NCI-H1436 treated with DMSO at 0.1 percent for 48 hours (cell line): ENCODE measurements at places on chromosomes 16 and 17.

DNA sequence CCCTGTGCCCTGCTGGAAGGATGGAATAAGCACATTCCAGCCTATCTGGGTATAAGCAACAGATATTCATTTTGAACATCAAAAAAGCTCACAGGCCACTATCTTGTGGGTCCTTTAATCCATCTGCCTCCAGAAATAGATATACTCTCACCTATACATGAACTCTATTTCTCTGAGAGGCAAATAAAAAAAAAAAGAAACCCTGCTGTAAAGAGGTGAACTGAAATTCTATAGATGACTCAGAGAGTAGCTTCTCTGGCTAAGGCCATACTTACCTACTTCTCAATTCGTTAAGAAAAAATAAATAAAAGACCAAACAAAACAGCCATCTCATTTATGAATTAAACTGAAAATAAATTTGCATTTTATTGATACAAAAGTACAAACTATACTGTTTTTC lies 86.3 kb downstream of the DYNLRB2 start:
- DNase-seq, result no peak

DNA sequence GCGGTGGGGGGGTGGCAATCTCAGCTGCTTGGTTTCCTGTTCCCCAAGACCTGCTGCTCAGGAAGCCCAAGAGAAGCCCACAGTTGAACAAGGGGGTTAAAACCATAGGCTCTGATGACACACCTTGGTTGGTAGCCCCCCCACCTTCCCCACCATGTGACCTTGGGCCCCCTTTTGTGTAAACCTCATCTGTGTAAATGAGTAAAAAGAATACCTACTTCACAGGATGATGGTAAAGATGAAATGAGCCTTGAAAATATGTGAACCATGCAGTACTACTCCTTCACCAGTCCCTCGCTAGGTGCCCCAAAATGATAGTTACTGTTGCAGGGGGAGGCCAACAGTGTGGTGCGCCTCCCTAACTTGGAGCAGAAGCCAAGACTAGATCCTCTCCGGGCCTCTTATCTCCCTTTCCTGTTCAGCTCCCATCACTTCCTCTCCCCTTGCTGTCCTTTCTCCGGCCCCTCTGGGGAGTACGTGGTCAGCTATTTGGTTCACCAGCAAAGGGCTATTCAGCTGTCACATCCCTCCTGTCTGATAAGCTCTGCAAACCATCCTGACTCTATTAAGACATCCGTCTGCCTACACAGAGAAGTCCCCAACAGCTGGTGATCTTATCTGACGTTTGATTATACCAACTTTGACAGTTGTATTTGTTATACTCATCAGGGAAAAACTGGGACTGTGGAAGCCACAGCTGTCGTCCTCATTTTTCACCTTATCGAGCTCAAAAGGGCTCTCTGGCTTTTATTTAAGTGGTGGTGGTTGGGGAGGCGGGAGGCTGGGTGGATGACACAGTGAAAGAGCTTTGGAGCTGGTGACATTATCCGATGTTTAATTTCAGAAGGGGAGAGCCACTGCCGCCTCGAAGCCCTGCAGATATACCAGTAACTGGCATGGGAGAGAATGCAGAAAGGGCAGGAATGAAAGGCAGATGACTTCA lies 19.9 kb downstream of the DCAKD start:
- DNase-seq, result no peak

GRCh38 chr16:90008708-90009145 lies 10.5 kb downstream of the DBNDD1 start:
- no peak for DNase-seq

DNA sequence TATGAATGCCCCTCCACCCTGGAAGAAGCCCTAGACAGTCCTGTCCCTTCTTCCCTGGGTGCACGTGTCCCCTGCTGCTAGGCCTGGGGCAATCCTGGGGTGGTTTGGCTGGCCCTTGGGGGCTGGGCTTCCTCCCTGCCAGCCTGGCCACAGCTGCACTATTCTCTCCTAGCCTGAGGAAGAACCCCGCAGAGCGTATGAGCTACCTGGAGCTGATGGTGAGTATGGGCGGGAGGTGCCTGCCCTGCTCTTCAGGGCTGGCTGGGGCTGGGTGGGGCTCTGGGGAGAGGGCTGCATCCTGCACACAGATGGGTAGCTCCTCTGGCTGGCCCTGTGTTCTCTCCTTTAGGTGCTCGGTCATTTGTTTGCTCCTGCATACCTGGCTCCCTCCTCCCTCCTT lies 28.8 kb downstream of the MAP2K3 start:
- DNase-seq, result no peak

GRCh38 chr17:29054835-29055234 lies 11.9 kb downstream of the PIPOX start:
- no peak for DNase-seq

- no peak for DNase-seq
These were observed 382.0 kb downstream of the GRIN2A start for GRCh38 chr16:9800186-9800738.

- no peak for DNase-seq
These were observed 18.6 kb downstream of the RNF43 start for GRCh38 chr17:58398574-58399266.

GRCh38 chr17:44901411-44901921 lies 2.2 kb upstream of the EFTUD2 start:
- DNase-seq, result no peak

DNA sequence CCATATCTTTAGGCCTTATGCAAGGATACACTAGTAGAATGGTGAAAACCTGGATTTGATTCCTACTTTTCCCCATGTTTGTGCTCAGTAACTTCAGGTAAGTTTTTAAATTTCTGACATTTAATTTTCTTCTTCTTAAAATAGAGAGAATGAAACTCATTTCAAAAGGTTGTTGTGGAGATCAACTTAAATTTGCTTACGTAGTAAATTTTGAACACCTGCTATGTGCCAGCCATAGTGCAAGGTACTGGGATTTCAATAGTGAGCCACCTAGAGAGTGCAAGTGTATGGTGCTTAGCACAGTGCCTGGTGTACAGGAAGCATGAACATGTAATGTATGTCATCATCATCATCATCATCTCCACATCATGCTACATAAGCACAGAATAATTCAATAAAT lies 73.6 kb upstream of the SMIM36 start:
- no peak for DNase-seq

DNA sequence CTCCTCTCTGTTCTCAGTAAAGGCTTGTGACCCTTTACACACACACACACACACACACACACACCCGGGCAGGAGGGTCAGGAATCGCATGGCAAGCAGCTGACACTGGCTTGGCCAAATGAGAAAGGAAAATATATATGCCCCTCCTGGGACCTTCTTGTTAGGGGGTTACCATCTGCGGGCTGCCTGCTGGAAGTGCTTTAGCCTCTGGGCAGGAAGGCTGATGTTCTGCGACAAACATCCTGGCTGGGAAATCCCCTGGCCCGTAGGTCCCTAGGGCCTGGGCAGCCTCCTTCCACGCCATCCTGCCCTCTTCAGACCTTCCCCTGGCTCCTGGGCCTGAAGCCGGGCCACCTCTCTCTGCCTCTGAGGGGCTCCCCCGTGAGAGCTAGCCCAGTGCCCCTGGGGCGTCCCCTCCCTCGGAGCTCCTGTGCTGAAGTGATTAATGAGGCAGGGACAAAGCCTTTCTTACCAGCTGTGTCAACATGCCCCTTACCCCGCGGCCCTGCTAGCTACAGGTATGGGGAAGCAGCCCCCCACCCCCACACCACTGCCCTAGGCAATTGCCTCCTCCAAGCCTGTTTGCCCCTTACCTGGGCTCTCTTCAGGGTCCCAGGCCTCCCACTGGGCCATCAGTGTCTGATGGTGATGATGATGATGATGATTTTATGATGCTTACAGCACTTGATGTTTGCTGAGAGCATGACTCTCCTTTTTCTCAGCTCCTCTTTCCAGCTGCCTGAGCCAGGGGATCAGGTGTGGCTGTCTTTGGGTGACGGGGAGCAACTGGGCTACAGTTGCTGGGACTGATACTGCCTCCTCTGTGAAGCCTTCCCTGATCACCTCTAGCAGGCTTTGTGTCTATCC lies 32.8 kb upstream of the ETV4 start:
- no peak for DNase-seq

- no peak for DNase-seq
These were observed 5.6 kb upstream of the SHMT1 start for GRCh38 chr17:18368946-18369345.

- no peak for DNase-seq
These were observed 3.6 kb downstream of the PER1 start for GRCh38 chr17:8148560-8148959.

DNA sequence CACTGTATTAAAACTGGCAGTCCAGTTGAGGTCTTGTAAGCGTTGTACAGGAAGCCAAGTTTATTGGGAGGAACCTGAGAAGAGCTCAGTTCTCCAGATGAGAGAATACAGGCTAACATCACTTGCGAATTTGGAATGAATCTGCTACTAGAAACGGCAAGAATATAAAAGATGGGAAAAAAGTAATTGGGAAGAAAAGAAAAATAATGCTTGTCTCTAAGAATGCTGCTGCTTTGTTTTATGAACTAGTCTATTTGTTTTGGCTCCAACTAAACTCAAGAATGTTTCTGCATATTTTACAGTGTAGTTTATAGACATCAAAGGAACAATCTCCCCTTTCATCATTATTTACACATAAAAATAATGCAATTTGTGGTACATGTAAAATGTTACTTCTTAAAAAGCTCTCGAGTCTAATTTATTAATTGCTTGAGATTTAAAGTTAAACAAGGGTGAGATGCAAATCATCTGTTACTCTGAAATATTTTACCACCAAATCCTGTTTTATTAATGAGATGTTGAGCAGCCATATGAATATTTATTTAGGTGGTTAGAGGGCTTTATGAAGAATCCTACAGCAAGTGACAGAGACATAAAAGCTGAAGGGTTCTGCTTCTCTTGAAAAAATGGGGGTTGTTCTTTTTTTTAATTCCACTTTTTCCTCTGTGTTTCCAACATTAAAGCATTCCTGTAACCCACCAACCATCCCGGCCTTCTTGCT lies 162.1 kb upstream of the AXIN2 start:
- DNase-seq, result no peak

GRCh38 chr17:41324180-41325075 lies 8.9 kb upstream of the KRTAP17-1 start:
- DNase-seq, result no peak

GRCh38 chr16:9906218-9906617 lies 276.0 kb downstream of the GRIN2A start:
- DNase-seq, result no peak

GRCh38 chr17:44307387-44308186 lies 814 bp upstream of the RUNDC3A start:
- DNase-seq, result peak; percentile 34

GRCh38 chr17:77719806-77720205 lies 238.7 kb upstream of the TNRC6C start:
- DNase-seq, result no peak

- no peak for DNase-seq
These were observed 2.0 kb downstream of the SLC25A19 start for GRCh38 chr17:75287221-75287620.

DNA sequence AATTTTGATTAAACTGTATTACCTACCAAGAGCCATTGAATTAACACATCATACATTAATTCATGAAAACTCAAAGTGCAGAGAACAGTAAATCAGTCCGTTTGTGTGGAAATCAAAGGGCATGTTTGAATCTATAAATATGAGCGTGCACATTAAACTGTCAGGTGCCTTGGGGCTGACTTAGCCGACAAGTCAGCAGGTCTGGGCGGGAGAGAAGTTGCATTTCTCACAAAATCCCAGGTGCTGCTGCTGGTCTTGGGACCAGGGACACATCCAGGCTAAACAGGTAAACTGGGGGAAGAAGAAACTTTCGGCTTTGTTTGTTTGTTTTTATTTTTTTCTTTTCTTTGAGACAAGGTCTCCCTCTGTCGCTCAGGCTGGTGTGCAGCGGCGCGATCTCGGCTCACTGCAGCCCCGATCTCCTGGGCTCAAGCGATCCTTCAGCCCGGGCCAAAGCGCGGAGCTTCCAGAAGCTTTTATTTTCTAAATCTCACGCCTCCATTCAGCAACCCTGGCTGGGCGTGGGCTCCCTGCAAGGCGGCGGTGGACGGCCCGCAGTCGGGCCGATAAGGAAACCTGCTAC lies 213.9 kb downstream of the MRTFB start:
- DNase-seq, result no peak

DNA sequence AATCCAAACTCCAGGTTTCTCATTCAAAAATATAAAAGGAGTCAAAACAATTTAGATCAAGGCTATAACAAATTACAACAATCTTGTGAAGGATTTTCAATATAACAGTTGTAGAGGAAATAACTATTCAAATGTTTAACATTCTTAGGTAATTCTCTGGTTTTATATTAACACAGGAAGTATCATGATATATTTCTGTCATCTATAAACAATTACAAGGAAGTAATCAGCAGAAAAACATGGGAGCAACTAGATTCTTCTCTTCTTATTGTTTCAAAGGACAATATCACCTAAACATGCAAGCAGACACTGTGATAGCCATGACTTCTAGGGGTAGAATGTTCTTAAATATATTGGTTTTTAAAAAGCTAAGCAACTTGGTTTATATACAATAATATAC lies 49.9 kb downstream of the FBXL20 start:
- DNase-seq, result no peak

DNA sequence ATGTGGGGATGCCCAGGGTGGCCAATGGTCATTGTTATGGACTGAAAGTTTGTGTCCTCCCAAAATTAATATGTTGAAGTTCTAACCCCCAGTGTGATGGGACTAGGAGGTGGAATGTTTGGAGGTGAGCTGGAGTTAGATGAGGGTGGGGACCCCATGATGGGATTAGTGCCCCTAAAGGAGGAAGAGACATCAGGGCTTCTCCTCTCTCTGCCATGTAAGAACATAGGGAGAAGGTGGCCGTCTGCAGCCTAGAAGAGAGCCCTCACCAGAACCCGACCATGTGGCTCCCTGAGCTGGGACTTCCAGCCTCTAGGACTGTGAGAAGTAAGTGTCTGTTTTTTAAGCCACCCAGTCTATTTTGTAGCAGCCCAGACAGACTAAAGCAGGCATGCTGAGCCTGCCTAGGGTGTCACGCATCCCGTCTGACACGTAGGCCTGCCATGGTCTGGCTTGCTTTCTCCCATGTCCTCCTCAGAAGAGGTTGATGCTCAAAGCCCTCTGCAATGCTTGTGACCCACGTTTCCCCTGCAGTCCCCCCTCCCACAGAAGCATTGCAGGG lies 4.0 kb upstream of the PRPSAP1 start:
- no peak for DNase-seq

GRCh38 chr17:38352245-38353085 lies 821 bp downstream of the SOCS7 start:
- DNase-seq, result no peak

- DNase-seq, result no peak
These were observed 8.5 kb downstream of the TUBG1 start for GRCh38 chr17:42617956-42618431.

GRCh38 chr16:30066761-30067583 lies 1.4 kb downstream of the ALDOA start:
- no peak for DNase-seq

GRCh38 chr17:48569674-48570324 lies 8.4 kb downstream of the HOXB4 start:
- no peak for DNase-seq

DNA sequence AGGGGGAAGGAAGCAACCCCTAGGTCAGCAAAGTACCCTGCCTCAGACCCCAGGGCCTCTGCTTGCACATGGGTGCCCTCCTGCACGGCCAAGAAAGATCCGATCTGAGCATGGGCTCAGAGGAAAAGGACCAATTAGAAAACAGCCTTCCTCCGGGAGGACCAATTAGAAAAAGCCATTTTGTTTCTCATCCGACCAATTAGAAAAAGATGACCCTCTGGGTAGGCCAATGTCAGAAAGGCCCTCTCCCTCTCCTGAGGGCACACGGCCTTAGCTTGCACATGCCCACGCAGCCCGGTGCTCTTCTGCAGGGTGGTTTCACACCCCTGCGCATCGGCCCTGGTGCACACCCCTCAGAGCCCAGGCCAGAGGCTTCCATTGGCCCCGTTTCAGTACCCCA lies 5.1 kb upstream of the CISD3 start:
- DNase-seq, result no peak

GRCh38 chr17:49193513-49194296 lies 16.7 kb downstream of the GNGT2 start:
- DNase-seq, result peak; percentile 7
